ENCODE measurements at places on chromosomes 3 and 15. TPM values are rescaled to one million over a fixed set of nuclear protein-coding genes. Genes with fewer than 3 reads are reported as not detected.
A peak's percentile ranks its signal among the peaks of the same experiment; 100 is the strongest.

Gene NOP10
- total RNA-seq = 103 TPM

Gene ARL14
- total RNA-seq = not detected

Gene ATP2B2
- 0.14 TPM for total RNA-seq

Gene ACAD11
- 15.0 TPM for total RNA-seq

DNA sequence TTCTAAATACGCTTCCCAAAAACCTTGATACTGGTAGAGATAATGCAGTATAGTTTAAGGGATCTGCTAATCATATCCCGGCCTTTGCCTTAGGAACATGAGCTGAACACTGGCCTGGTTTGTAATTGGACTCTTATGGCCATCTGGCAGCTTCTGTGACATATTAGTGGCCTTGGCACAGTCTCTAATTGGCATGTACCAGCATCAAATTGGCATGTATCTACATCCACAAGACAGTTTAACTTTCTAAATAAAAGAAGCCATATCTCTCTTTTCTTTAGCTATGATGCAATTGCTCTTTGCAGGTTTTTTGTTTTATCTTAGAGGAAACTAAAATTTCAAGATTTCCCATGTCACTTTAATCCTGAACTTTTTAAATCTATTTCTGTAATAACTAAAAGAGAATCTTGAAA is 44.6 kb upstream of the FILIP1L start:
- DNase-seq = no peak

DNA sequence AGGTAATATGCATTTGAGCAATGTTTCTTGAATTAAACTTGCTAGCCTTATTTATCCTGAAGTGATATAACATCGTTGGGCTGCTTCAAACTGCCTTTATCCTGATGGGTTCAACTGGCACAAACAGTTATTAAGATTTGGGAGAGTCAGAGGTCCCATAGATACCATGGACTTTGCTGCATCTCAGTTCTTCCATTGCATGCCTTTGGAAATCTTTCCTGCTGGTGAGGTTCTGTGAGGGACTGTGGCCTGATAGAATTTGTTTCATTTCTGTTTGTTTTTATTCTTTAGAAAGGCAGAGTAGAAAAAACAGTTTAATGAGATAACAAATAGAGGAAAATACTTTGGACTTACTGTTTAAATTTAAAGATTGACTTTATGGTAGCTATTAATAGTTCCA is 508.3 kb downstream of the LPP start:
- no peak for DNase-seq

GRCh38 chr3:152190636-152191183 is 78.0 kb upstream of the MBNL1 start:
- no peak for DNase-seq

DNA sequence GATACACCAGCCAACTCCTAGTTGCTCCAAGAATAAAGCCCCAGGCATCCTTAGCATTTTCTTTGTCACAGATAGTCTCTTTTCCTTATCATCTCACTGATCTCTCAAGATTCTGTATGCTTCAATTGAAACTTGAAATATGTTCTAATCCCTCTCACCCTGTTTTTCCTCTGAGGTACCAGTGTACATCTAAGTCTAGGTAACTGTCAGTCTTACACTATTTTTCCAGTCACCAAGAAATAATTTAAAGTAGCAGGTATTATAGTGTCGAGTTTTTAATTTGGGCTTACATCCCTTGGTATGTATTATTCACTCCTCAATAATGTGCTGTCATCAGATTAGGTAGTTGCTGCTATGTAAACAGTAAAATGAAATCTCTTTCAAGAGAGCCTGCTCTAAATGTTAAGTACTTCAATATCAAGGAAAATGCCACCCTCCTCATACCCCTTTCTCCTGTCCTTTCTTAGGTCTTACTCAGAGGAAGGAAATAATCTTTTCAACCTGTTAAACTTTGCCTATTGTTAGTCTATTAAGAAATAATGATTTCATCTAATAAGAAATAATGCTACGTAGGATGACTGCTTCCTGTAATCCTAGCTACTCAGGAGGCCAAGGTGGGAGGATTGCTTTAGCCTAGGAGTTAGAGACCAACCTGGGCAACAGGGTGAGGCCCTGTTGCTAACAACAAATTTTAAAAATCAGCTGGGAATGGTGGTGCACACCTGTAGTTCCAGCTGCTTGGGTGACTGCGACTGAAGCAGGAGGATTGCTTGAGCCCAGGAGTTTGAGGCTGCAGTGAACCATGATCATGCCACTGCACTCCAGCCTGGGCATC is 39.8 kb downstream of the TSC22D2 start:
- DNase-seq = no peak

GRCh38 chr3:161989012-161989411 is 492.4 kb downstream of the OTOL1 start:
- no peak for DNase-seq

- peak; percentile 98 for DNase-seq
These were observed at the start of gene EOGT for GRCh38 chr3:69013253-69014021. Gene EOGT, minus strand, starts transcription at chr3:69013684. Its CDS starts 3,838 bp downstream, at chr3:69009846.

GRCh38 chr15:33007303-33007855 is 187.1 kb downstream of the FMN1 start:
- no peak for DNase-seq

- DNase-seq = no peak
These were observed 614.0 kb upstream of the AGTR1 start for GRCh38 chr3:148083526-148084182.

Measured in right cardiac atrium (tissue), 5 donors.